ENCODE measurements at places on chromosomes 2 and 18. TPM values are rescaled to one million over a fixed set of nuclear protein-coding genes. Genes with fewer than 3 reads are reported as not detected.

The PROKR1 gene
- not detected for total RNA-seq

The OSGEPL1 gene
- total RNA-seq, result 2.3 TPM

The FEV gene
- not detected for total RNA-seq

The GPR45 gene
- total RNA-seq, result not detected

The PDE6D gene
- 10.6 TPM for total RNA-seq

The PTH2R gene
- total RNA-seq, result not detected

The GBX2 gene
- total RNA-seq, result not detected

All from HT-29 (cell line).